NCI-H2081 treated with DMSO at 0.1 percent for 48 hours (cell line): ENCODE measurements at places on chromosomes 1 and 21.

GRCh38 chr1:241985787-241986186 lies 13.1 kb downstream of the MAP1LC3C start:
- DNase-seq, result no peak

DNA sequence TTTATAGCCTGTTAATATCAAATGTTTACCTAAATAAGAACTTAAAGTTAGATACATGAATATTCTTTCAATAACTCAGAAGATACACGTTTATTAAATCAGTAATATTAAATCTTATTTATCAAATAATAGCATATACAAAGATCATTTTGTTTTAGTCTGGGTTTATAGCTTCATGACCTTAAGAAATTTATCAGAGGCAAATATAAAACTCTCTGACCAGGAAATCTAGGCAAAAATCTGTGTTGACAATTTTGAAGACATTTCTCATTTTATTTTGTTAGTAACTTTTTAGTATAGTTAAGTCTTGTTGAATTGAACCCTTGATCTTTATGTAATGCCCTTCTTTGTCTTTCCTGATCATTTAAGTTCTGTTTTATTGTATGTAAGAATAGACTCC lies 46.4 kb downstream of the PRKACB start:
- no peak for DNase-seq

- no peak for DNase-seq
Observed at GRCh38 chr21:16455978-16456377, 726.2 kb downstream of the USP25 start.

DNA sequence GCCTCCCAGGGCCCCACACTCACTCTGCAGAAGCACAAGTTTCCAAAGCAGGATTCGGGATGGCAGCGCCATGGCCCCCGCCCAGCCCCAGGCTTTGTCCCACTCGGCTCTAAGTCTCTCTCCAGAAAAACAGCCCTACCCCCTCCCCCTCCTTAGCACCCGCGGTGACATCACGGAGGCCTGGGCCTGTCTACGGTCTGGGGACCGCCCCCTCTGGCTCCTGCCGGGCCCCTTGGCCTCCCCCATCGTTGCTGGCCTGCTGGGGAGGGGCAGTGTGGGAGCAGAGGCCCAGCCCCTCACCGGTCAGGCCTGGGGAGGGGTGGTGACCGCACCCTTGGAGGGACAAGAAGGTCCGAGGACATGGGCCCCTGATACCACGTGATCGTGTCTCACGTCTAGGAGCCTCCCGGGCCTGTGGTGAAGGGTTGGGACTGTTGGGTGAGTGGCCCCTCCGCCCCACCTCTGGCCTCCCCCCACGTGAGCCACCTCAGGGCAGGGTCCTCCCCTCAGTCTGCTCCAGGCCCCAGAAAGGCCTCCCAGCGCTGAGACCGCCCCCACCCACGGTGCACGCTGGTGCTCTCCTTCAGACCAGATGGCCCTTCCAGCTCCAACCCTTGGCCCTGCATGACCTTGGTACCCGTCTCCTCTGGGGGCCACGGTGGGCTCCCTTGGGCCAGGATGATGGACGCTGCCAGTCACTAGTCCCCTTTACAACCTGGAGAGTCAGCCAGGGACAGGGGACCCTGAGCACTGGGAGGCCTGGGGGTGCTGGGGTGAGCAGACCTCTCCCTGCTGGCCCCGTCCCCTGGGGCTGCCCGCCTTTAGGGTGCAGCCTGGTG lies at the start of gene MXRA8:
TSS of gene MXRA8 (minus strand) at position 123 of the 839 bp plus-strand sequence. CDS start at position 72, 51 bp downstream.
- no peak for DNase-seq

- no peak for DNase-seq
Observed at GRCh38 chr21:45013260-45013841, 61.0 kb upstream of the ADARB1 start.

GRCh38 chr1:71228742-71229365 lies 148.0 kb upstream of the ZRANB2 start:
- DNase-seq, result no peak

- no peak for DNase-seq
Observed at GRCh38 chr1:145719230-145720079, at the start of gene CD160. TSS of gene CD160 (plus strand) at chr1:145719499. CDS start at chr1:145728328, 8,829 bp downstream.

- no peak for DNase-seq
Observed at GRCh38 chr1:9164532-9164900, 35.6 kb upstream of the GPR157 start.

- no peak for DNase-seq
Observed at GRCh38 chr1:66251546-66251945, 282.4 kb upstream of the SGIP1 start.

DNA sequence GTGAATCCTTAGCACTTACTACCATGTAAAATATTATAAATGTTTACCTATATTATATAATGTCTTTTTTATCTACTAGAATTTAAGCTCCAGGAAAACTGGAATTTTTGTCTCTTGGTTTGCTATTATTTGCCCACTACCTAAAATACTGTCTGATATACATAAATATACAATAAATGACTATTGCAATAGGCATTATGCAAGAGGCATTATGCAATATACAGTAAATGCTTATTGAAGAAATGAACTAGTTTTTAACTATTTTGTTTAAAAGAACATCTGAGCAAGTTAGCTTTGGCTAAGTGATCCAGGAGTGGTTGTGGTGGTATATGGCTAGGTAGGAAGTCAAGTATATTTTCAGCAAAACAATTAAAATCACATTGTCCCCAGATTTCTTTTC lies 640.2 kb upstream of the PKN2 start:
- DNase-seq, result no peak

DNA sequence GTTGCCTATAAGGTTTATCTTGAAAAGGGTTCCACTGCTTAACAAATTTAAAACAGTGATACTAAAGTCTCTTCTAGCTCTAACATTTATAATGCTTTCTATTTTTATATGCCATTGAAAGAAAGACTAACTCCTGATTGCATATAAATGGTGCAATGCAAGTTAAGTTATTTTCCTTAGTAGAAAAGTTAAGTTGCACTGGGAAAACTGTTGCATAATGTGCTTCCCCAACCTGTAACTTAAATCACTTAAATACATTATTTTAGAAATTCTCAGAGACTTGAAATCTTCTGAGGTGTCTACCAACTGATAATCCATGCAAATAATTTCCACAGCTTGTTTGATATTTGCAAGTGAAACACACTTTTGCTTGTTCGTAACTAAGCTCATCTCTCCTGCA lies 175.0 kb upstream of the HMCN1 start:
- no peak for DNase-seq

GRCh38 chr1:186798960-186799688 lies 29.6 kb upstream of the PLA2G4A start:
- no peak for DNase-seq

- DNase-seq, result no peak
Observed at GRCh38 chr1:42135426-42135825, 17.8 kb upstream of the GUCA2B start.

DNA sequence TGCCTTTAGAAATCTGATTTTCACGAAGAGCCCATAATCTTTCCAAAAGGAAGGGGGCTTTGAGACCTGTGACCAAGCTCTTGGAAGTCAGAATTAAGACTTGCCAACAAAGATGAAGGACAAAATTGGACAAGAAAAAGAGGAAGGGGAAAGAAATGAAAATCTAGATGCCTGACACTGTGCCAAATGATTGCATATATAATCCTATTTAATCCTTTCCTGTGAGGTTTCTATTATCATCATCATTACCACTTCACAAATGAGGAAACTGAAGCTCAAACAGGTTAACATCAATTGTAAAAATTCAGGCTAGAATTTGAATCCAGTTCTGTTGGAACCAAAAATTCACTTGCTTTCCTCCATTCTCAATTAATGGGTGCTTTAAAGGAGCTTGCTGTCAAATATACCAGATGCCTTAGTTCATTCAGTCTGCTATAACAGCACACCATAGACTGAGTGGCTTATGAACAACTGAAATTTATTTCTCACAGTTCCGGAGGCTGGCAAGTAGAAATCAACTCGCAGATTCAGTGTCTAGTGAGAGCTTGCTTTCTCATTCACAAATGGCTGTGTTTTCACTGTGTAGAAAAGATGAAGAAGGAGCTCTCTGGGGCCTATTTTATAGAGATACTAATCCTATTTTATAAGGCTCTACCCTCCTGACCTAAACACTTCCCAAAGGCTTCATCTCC lies 197.5 kb upstream of the ST6GALNAC5 start:
- no peak for DNase-seq

DNA sequence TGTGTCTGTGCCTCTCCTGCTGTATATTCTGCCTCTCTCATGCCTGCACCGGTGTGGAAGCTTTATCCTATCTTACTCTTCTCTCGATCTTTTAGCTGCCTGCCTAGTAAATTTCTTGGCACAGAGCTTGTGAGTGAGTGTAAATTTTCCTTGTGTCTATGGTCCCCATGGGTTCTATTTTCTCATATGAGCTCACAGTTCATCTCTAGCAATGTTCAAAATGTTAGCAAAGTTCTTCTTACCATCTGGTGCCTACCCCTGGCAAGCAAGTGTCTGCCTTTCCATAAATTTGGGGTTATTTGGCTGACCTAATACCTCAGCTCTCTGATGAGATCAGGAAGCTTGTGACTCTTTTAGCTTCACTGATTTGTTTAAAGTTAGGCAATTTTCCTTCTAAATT lies 572.1 kb upstream of the BRINP3 start:
- DNase-seq, result no peak

DNA sequence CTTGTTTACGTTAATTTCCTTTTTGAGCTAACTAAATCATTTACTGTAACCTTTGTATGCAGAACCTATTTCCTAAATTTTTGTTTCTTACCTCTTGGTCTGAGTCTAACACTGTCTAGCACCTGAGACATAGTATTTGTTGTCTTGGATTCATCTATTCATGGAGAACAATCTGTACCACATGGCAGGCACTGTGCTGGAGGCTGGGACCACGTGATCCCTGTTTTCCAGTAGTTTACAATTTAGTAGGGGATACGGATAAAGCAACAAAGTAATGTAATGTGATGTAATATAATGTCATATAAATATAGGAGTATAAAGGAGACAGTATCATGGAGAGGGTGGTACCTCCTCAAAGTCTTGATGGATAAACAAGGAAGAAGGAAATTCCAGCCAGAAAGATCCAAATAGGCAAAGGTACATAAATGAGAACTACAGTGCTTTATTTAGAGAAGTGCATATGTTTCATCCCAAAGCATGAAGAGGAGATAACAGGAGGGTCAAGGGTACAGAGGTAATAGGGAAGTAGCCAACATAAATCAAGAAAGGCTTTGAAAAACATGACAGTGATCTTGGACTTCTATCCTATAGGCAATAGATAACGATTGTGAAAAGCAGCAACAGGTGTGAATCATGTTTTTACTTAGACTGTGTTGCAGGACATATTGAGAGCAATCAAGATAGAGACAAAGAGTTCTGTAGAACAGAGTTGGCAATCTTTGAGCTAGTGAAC lies 25.9 kb upstream of the CLCA4 start:
- no peak for DNase-seq

DNA sequence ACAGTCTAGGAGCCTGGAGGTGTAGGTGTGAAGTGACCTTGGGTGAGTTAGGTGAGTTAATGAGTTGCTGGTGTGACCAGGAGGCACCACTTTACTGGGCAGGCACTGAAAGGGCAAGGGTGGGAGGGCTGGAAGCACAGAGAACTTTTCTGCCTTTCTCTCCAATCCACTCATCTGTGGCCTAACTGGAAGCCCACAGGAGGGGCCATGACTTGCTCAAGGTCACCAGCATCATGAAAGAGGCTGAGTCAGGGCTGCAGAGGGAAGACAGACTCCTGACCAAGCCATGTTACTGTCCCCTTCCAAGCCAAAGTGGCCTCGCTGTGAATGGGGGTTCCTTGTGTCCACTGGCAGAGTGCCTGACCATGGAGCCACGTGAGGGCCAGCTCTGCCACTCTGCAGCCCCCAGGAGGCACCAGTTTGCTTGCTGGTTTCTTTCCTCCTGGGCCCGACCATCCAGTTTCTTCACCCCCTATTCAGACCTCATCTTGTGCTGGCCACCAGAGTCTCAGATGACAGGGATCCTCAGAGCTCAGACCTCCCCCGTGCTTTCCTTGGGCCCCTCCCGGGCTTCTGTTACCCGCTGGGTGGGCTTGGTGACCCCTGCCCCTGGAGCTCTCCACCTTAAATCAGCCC lies 4.3 kb upstream of the BSND start:
- DNase-seq, result no peak

GRCh38 chr1:192639607-192640368 lies 3.8 kb downstream of the RGS13 start:
- DNase-seq, result no peak

DNA sequence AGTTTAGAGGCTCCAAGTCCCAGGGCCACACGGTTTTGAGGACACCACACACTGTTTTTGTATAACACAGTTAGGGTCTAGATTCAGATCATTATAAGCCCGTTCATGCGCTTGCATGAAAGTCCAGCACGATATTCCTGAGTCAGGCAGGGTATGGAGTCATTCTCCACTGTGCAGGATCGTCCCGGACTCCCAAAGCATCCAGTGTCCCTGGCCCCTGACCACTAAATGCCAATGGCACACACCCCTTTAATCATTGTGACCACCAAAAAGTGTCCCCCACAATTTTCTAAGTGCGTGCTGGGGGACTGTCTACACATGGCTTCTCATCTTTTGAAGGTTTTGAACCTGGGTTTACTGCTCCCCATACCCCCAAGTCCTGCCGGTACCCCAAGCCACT lies 27.1 kb upstream of the PTPRF start:
- DNase-seq, result no peak

GRCh38 chr1:2257245-2257627 lies 29.1 kb downstream of the SKI start:
- no peak for DNase-seq

- DNase-seq, result no peak
Observed at GRCh38 chr1:171355727-171356126, 41.7 kb downstream of the FMO4 start.

DNA sequence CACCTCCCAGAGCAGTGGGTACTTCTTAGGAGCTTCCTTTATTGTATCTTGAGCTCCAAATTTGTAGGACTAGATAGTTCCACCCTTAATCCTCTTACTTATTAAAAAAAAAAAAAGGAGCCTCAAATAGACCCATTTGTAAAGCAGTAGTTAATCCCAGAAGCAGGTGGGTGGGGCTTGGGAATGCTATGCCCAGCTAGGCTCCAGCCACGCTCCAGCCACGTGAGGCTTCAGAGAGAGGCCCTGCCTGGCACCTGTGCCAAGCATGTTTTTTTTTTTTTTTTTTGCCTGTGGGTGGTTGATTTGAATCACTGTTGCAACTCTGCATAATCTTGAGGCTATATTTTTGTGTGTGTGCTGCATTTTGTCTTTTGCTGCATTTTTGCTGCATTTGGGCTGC lies 7.0 kb downstream of the CACNA1E start:
- DNase-seq, result no peak

GRCh38 chr1:221356693-221357092 lies 385.2 kb downstream of the DUSP10 start:
- DNase-seq, result no peak

- no peak for DNase-seq
Observed at GRCh38 chr21:38775733-38776132, 30.0 kb upstream of the ETS2 start.

DNA sequence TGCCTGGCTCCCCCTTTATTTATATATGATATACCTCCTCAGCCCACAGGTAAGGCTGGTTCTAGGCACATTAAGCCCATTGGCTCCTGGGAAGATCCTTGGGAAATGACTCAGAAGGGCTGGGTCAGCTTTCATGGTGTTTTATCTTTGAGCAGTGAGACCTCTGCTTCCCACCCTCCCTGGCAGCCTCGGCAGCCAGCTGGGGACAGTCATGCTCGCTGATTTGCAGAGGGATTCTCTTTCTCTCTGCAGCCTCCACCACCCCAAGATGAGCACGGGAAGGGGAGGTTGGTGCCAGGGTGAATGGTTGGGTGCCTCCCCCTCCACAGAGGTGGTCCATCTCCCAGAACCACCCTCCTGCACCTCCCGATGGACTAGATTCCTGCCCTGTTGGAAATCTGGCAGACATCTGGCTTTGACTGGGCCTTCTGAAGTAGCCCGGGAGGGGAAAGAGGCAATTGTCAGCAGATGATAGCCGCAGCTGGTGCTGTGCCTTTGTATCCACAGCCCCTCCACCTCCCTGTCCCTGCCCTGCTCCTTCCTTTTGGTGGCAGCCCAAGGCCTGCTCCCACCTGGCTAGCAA lies 24.6 kb downstream of the IER5 start:
- DNase-seq, result no peak
